ENCODE measurements at places on chromosomes 6 and 20.

- DNase-seq, result no peak
Measured at GRCh38 chr20:10201321-10201870, 17.2 kb upstream of the SNAP25 start.

DNA sequence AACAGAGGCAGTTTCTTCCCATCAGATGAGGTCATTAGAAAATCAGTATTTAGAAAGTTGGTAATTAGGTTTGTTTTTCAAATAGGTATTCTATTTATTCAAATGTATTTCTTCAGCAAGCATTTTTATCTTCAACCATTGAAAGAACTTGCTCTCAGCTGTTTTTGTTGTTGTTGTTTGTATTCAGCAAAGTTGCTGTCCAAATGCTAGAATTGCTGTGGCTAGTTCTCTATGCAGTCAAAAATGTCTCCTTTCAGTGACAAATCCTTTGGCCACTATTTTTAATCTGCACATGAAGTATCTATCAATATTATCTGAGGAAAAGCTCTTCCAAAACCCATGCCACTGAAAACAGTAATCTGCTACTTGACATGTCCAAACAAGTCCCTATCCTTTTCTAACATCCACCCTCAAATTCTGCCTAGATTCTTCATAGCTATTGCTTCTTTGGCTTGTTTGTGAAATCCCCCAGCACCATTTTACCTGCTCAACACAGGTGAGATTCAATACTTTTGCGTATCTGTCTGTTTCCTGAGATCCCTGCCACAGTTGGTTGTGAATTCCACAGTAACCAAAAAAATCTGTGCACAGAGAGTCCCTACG, 1005.4 kb downstream of the GRIK2 start:
- DNase-seq, result no peak

- DNase-seq, result peak; percentile 3
Measured at GRCh38 chr6:16286151-16286522, 47.8 kb downstream of the GMPR start.

DNA sequence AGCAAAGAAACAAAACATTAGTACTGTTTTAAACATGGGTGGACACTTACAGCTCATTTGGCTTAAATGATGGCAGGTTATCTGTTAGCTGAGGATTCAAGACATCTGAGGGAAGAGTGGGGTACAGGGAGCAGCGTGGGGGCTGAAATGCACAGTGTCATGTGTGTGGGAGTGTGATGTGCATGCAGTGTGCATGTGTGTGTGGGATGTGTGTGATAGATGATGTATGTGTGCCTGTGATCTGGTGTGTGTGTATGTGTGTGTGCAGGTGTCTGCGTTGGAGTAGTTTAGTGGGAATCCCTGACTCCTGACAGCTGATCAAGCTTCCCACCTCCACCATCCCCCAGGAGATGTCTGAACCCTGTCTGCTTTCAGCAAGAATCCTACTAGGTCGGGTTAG, 25.4 kb upstream of the GGTLC1 start:
- DNase-seq, result no peak
